Stimulated activated CD4-positive, alpha-beta T cell treated with anti-CD3 and anti-CD28 coated beads, Interleukin-2, amount 100 ng/mL, for 24 hours (primary cell): ENCODE measurements at places on chromosomes 7 and 10.

- no peak for DNase-seq
Observed at GRCh38 chr10:114281006-114281405, 42.0 kb downstream of the VWA2 start.

DNA sequence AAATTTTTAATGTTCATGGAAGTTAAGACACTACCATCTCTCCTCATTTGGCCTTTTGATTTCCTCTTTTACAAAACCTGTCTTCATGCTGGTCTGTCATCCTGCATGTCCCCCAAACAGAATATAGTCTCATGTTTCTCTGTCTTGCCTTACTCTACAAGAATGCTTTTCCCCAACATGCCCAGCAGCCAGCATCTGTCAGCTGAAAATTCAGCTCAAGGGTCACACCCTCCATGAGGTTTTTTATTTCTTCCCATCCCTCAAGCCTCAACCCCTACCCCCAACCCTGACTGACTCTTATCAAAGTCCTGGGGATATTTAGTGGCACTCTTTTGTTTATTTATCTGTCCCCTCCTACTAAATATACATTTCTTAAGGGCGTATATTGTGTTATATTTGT lies 202.0 kb downstream of the ANK3 start:
- DNase-seq: no peak

DNA sequence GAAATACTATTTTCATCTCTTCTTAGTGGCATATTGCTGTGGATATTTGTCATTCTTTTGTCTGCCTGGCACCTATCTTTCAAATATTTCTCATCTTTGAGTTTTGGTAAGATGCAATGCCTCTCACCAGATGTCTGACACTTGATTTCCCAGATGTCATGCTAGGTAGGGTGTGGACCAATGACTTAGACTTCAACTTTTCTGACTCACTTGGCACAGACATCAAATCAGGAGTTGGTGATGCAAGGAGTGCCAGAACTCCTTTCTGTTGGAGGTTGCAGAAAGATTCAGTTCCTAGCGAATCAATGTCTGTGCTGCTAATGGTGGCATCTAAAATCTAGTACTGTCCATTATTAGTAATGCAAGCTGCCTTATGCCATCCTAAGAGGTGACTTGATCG lies 216.9 kb upstream of the FERD3L start:
- no peak for DNase-seq

- DNase-seq: no peak
Observed at GRCh38 chr10:63236113-63236935, 103.2 kb downstream of the NRBF2 start.

- peak; percentile 38 for DNase-seq
Observed at GRCh38 chr7:75596727-75597614, 104.9 kb downstream of the SPDYE5 start.

DNA sequence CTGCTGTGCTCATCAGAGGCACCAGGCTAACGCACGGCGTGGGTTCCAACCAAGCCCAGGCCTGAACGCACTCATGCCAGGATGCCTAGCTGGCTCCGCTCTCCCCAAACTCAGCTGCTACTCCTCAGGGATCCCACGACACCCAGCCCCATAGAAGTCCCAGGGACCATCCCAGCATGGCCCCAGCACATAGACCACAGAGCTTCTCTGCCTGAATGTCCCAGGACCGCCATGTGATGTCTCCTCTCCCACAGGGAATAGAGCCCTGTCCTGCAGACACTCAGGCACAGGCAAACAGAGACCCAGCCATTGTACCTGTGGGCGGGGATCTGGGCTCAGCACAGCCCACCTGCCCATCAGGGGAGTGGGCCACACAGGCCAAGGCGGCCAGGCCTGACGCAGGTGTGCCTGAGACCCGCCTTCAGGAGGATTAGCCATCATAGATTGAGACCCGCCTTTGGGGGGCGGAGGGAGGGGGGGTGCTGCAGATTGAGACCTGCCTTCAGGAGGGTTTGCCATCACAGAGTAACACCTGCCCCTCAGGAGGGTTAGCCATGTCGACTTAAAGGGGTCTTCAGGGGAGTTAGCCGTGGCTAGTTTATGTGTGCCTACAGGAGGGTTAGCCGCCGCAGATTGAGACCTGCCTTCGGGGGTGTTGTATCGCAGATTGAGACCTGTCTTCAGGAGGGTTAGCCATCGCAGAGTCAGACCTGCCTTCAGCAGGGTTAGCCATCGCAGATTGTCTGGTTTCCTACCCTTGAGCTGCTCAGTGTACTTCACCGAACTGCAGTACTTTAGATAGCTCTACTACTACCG lies 29.0 kb downstream of the RASGEF1A start:
- no peak for DNase-seq

GRCh38 chr10:81876253-81877077 lies 1.5 kb downstream of the NRG3 start:
- no peak for DNase-seq

DNA sequence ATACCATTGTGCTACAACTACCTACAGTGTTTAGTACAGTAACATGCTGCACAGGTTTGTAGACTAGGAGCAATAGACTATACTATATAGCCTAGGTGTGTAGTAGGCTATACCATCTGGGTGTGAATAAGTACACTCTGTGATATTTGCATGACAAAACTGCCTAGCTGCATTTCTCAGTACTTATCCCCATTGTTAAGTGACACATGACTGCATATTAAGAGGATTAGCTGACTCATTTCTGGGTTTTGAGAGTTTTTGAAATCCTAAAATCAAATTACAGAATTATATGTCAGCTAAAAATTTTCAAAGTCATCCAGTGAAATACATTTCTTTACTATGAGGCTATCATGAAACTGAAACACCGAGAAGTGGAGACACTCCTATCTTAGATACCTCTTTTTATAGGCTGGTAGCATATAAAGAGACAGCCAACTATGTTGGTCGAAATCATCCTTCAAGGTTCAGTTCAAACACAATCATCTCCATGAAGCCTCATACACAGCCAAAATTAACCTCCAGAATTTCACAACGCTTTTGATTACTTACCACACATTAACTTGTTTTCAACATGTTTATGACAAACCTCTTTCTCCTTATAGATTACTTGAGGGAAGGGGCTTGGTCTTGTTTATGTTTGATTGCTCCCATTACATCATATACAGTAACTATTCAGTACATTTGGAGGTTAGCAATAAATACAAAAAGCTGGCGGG lies 89.8 kb upstream of the ANK3 start:
- DNase-seq: no peak

GRCh38 chr7:20439416-20440185 lies 108.9 kb downstream of the ITGB8 start:
- DNase-seq: no peak

GRCh38 chr7:99128076-99128950 lies 15.6 kb downstream of the SMURF1 start:
- no peak for DNase-seq

DNA sequence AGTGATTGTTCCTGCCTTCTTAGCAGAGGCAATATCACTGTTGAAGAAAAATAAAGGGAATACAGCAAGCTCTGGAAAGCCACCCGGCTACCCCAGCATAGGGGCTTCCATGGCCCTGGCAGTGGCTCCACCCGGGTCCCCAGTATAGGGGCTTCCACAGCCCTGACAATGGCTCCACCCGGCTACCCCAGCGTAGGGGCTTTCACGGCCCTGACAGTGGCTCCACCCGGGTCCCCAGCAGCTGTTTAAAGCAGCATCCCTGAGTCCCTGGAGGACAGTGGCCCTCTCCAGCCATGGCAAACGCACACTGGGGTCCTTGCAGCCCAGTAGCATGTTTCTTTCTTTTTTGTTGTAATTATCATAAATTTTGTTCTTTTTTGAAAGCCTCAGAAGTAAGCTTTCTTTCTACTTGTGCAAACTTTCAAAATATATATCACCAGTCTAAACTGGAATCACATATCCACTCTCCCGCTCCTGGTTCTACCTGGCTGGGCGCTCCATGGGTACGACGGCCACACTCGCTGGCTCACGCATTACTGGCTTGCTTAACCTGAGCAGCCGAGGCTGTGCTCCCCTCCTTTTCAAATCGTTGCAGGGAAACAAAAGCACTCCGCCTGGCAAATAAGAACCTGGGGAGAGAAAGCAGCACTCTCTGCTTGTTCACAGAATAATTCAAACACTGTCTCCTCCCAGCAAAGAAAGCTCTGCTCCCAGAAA lies 62.1 kb downstream of the TCERG1L start:
- DNase-seq: no peak

GRCh38 chr7:134625550-134625949 lies 21.1 kb upstream of the BPGM start:
- no peak for DNase-seq

- DNase-seq: no peak
Observed at GRCh38 chr10:3672220-3672619, 112.8 kb downstream of the KLF6 start.

- DNase-seq: no peak
Observed at GRCh38 chr7:107045980-107046379, 1.5 kb downstream of the PRKAR2B start.

DNA sequence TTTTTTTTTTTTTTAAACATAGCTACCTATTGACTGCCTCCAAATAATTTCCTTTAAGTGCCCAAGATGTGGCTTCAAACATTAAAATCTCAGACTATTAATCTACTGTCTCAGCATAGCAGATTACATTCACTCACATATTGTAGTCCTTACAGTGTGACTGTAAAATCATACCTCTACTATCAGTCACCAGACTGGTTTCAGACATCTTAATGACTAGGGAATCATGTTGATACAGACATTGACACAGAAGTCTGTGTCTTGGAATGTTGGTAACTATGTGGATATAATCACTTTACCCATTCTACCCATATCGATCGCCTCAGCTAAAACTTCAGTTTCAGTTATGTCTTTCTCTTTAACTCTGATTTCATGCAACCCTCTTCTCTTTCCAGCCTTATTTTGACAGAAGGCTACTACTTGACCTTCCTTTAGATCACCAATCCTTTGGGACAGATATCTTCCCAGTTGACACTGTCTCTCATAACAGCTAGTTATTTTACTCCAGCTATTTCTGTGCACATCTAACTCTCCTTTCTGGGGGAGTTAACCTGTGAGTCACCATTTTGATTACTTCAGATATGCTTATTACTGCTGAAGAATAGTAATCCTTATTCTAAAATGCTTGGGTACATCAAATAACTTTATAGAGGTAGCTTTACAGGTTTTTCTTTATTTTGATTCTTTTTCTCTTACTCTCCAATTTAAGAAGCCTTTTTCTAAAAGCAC lies 7.0 kb downstream of the TNKS2 start:
- no peak for DNase-seq

- no peak for DNase-seq
Observed at GRCh38 chr10:26863351-26864076, 2.8 kb upstream of the ABI1 start.

DNA sequence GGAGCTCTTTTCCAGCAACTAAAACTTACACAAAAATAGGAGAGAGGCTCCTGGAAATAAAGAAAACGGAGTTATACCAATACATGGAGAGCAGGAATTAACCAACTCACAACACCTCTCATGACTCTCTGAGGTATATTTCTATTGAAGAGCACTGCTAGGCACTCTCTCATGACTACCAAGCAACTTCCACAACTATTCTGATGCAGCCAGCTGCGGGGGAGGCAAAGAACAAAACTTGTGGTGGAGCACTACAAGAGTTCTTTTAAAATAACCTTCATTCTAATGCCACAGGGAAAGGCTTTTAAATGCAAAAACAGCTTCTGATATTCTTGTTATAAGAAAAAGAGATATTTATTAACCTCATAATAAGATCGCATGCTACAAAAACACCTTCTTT lies 140.7 kb downstream of the SLC25A13 start:
- DNase-seq: no peak

GRCh38 chr7:28390426-28390825 lies 21.9 kb upstream of the CREB5 start:
- DNase-seq: no peak

- DNase-seq: no peak
Observed at GRCh38 chr7:130982160-130982638, 248.2 kb upstream of the KLF14 start.

GRCh38 chr10:114631666-114632417 lies 26.2 kb downstream of the ABLIM1 start:
- peak; percentile 50 for DNase-seq

DNA sequence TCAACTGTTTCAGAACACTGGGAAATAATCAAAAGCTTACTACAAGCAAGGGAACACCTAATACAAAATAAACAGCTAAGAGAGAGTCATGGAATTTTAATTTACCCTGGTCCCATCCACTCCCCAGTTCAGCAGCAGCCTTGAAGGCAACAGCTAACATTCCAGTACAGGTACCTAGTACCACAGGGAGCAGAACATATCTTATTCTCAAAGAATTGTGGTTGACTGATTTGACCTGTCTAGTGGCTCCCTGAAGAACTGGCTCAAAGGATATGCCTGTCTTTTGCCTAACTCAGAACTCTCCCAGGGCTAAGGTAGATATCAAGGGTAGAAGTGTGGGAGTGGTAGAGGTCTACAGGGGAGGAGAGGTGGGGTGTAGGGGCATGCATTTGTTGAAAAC lies 32.3 kb downstream of the SMURF1 start:
- DNase-seq: no peak

DNA sequence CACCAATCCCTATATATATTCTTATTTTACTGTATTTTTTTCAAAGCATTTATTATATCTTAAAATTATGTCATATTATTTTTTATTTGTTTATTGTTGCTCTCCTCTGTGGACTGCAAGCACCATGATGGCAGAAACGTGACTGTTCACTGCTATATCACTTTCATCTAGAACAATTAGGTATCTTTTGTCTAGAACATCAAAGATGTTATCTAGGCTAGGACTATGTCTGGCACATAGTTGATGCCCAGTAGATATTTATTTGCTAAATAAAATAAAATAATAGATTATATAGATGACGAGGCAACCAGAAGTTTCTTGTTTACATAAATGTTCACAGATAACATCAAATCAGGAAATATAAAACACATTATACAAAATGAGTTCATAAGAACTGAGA lies 12.4 kb upstream of the GPR158 start:
- DNase-seq: no peak

- no peak for DNase-seq
Observed at GRCh38 chr10:29105516-29106215, 183.2 kb upstream of the LYZL1 start.

DNA sequence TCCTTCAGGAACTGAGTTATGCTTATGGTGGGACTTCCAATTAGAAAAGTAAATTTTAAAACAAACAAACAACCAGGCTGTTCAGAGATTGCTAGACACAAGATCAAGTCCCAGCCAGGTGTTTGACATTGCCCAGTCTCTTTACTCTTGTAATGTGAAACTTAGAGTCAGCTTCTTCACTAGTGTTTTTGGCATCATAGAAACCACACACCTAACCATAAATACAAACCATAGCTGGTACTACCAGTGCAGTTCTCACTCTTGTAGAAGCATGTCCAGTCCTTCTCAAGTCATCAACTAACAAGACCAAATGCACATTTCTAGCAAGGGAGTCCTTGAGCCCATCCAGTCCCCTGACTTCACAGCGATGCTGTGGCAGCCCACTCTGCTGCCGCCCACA lies 339.9 kb downstream of the GFRA1 start:
- no peak for DNase-seq
